ENCODE measurements at places on chromosomes 4 and X.

GRCh38 chr4:99321241-99322191, at the start of gene ADH1B:
Gene ADH1B, minus strand, starts transcription at chr4:99321401. Its CDS starts 70 bp downstream, at chr4:99321331.
- no peak for DNase-seq

- DNase-seq: no peak
These were observed 43.6 kb downstream of the TLR10 start for GRCh38 chr4:38738940-38739803.

DNA sequence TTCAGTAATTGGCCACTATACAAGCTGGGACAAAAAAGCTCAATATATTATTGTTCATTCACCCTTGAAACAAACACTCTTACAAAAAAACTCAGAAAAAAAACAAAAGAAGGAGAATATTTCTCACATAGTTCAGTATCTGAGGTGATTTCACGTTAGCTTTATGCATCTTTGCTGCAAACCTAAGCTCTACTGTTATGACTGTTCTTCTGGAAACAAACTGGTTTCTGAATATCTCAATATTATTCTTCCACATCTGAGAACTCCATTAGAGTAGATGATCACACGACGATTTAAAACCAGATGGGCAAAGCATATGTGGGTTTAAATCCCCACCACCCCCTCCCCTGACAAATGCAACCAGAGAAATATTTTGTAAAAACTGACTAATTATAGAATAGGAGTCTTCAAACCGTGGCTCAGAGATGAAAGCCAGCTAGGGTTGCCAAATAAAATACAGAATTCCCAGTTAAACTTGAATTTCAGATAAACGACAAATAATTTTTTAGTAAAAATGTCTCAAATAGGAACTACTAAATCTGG, 182.0 kb upstream of the FAM241A start:
- no peak for DNase-seq

- no peak for DNase-seq
These were observed 11.2 kb upstream of the CPXCR1 start for GRCh38 chrX:88735835-88736234.

GRCh38 chr4:1400831-1401408, 5.3 kb downstream of the NKX1-1 start:
- no peak for DNase-seq

GRCh38 chr4:185093603-185094002, 49.5 kb upstream of the SLC25A4 start:
- no peak for DNase-seq

DNA sequence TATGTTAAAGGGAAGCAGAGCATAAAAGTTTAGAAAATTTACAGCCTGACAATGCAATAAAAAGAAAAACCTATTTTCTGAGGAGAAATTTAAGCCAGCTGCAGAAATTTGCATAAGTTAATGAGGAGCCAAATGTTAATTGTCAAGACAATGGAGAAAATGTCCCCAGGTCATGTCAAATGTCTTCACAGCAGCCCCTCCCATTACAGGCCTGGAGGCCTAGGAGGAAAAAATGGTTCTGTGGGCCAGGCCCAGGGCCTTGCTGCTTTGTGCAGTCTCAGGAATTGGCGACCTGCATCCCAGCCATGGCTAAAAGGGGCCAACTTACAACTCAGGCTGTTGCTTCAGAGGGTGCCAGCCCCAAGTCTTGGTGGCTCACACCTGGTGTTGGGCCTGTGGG, 275.4 kb upstream of the RPS6KA3 start:
- no peak for DNase-seq

GRCh38 chr4:147776716-147777115, 44.8 kb downstream of the ARHGAP10 start:
- no peak for DNase-seq

GRCh38 chr4:70761276-70761816, 39.6 kb downstream of the RUFY3 start:
- no peak for DNase-seq

- no peak for DNase-seq
These were observed 164.8 kb downstream of the AASDH start for GRCh38 chr4:56222514-56222913.

DNA sequence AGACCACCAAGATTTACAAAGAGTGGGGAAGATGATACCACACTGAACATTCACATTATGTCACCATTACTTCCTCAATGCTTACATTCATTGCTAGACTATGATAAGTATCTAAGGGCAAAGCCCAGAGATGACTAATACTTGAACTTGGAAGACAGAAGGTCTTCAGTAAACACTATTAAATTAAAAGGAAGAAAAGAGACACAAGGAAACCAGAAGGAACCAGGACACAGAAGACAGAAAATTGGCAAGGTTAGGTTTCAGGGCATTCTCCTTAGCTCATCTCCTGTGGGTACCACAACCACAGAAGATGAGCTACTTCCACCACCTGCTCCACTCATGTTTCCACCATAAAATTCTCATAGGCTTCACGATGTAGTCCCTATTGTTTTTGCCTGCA, 64.9 kb downstream of the NLGN4X start:
- DNase-seq: no peak

DNA sequence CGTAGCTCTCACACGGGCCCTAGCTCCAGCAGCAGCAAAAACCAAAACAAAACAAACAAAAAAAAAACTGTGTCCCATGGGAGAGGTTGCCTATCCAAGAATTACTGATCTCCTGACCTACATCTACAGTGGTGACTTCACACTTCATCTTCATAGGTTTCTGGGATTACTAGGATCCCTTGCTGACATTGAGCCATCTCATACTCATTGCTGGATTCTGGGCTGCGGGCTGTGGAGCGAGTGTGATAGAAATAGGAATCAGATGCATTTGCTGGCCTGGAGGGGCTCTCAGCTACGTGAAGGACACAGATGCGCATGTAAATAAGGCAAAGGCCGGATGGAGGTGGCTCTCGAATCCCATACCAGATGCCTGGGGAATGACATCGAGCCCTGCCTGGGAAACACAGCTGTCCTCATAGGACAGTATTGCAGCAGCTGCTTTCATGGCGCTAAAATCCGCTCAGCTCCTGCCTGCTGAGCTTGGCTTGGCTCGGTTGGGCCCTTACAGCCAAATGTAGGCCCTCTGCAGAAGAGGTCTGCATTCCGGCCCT, 41.7 kb downstream of the CNGA2 start:
- DNase-seq: no peak

DNA sequence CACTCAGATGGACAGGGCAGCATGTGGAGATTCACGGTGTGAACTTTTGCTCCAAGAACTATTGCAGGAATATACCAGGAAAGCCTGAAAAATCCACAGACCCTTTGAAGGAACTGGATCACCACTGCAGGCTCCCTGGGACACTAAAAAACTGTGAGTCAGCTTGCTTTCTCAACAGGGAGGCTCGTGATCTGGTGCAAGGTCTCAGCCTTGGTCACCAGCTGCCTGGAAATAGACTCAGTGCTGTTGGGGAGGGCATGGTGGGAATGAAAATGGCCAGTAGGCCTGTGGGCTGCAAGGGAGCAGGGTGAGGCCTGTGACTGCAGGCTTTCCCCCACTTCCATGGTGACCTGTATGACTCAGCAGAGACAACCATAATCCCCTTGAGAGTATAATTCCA, 426.4 kb upstream of the RPS6KA3 start:
- DNase-seq: no peak

GRCh38 chr4:186602978-186603377, 47.6 kb upstream of the MTNR1A start:
- DNase-seq: no peak

DNA sequence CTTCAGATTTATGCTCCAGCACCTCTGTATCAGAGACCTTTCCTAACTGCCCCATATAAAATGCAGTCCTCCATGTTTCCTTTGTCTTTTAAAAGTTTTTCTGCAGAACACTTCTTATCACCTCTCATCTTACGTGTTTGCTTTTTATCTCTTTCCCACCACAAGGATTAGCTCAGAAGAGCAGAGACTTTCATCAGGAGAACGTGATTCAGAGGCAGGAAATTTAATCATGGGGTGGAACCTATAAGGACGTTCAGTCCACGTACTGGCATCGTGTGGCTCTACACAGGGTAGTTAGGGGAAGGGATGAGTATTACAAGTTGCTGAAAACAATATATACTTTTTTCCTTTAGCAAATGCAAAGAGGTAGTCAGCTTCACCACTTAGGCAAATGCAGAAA, 98.7 kb downstream of the SORBS2 start:
- no peak for DNase-seq

DNA sequence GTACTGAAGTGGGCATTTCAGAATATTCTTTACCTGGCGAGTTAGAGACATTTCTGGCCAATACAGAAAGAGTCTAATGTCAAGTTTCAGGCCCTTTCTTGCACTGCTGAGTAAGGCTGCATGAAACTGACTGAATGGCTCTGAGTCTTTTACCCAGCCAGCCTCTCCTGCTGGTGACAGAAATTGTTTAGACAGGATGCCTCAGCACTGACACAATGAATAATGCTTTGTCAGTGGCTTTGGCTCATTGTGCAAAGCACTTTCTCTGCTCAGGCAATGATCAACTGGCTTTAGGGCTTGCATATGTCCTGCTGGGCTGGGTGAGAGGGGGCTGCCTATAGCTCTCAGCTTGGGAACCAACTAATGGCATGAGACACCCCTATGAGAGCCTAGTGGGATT, 45.5 kb downstream of the CLNK start:
- no peak for DNase-seq

- no peak for DNase-seq
These were observed 317.2 kb downstream of the TENM3 start for GRCh38 chr4:182560358-182560757.

- no peak for DNase-seq
These were observed 24.4 kb upstream of the SLC25A6 start for GRCh38 chrX:1416327-1416784.

DNA sequence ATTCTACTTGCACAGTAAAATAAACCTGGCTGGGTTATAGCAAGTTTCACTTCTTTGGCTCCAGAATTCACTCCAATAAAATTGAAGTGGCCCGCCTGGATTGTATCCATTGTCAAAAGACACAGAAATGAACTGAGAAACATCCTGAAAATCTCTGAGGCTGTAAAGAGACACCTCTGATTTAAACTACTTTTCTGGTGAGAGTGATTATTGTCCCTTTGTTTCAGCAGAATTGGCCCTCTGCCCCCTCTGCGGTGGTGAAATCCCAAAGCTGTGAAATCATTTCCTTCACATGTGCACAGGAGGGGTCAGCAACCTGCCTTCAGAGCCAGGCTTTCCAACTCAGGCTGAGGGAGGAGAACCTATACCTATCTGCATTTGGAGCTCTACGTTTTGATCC, 23.0 kb downstream of the GAB3 start:
- DNase-seq: no peak

DNA sequence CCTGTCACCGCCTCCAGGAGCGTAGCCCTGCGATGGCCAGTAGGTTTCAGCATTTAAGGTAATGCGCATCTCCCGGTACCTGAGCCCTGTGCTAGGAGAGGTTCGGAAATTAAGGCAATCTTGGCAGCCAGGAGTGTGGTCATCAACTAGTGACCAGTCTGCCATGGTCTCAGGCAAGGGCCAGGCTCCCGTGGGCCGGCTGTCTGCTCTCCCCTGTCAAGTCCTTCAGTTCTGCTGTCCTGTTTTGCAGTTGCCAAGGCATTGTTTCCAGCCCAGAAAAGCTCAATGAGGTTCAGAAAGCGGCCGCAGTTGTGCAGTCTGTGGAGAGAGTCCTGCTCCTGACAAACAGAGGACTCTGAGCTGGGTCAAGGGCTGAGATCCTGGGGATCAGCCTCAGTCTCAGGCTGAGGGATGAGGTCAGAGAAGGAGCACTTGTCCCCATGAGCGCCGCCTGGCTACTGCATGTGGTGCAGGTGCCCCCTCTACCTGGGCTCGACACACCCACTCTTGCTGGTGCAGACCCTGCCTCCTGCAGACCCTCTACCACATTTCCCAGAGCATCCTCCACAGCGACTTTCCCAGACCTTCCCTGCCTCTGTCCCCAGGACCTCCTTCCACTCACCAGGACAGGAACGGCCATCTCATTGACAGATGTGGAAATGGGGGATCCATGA, 53.4 kb upstream of the PSAPL1 start:
- DNase-seq: no peak
